ENCODE measurements at places on chromosomes 3 and 15.
A peak's percentile ranks its signal among the peaks of the same experiment; 100 is the strongest.

GRCh38 chr3:14258906-14259904 lies 80.6 kb downstream of the LSM3 start:
- no peak for DNase-seq

GRCh38 chr15:88395872-88396781 lies 71.1 kb downstream of the MRPL46 start:
- DNase-seq, result no peak

DNA sequence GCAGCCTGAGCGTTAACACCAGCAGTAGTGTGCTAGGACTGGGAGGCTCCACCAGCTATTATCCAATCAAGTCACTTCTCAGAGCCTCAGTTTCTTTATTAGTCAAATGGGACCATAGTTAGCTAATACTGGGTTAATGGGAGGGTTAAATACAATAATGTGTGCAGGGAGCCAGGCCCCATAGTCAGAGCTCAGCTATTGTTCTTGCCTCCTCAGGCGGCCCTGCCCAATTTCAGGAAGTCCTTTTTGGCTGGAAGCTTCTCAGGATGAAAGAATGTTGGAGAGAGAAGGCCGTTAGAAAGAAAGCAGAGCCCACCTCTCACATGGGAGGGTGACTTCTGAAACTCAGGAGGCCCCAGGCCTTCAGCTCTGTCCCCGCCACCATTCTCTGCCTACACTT lies 39.5 kb upstream of the SMAD6 start:
- no peak for DNase-seq

GRCh38 chr3:7734456-7734855 lies 767.2 kb upstream of the LMCD1 start:
- DNase-seq, result no peak

GRCh38 chr3:186986816-186987215 lies 56.5 kb downstream of the ST6GAL1 start:
- no peak for DNase-seq

- DNase-seq, result no peak
Measured at GRCh38 chr3:123284399-123285010, 82.8 kb downstream of the SEC22A start.

DNA sequence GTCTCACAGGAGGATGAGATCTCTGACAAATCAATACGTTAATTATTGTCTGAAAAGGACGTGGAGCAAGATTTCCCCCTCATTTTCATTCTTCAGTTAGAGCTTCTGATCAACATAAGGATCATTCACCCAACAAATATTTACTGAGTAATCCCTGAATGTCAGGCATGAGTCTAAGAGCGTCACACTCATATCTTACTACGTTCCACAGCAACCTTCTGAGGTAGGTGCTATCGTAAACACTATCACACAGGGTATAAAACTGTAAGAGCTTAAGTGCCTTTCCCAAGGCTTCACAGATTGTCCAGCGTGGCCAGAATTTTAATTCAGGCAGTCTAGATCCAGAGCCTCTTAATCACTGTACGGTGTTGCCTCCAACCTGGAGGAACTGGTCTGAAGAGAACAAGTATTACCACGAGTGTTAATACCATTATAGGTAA lies 10.6 kb upstream of the TM4SF1 start:
- no peak for DNase-seq

DNA sequence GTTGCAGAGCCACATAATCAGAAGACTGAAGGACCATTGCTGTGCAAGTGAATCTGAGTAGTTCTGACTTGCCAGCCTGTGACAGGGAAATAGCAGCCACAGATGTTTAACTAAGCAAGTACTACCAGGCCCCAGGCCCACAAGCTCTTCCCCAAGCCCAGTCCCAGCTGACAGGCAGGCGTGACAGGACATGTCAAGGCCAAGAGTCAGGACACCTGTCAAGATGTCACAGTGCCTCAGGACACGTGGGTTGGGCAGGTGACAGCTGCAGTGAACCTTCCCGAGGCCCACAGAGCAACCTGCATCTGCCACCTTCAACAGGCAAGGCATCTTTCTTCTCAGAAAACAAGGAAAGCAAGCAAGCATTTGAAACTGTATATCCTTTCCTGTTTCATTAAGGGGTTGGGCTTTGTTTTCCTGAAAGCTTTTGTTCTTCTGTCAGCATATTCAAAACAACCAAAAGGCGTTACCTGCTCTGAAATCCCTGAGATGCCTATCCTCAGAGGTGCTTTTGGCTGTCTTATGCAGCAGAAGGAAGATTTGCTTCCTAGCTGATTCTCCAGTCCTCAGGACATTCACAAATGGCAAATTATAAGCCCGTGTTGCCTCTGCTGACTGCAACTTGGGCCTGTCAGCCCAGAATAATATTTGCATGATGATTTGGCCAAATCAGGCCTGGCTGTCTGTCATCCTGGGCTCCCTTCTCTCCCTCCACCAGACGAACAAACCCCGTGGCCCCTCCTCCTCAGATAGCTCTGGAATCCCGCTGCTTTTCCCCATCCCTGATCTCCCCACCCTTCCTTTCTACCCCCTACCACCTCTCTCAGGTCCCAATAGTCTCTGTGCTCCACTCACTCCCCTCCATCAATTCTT lies 171.8 kb upstream of the WNT5A start:
- DNase-seq, result no peak

DNA sequence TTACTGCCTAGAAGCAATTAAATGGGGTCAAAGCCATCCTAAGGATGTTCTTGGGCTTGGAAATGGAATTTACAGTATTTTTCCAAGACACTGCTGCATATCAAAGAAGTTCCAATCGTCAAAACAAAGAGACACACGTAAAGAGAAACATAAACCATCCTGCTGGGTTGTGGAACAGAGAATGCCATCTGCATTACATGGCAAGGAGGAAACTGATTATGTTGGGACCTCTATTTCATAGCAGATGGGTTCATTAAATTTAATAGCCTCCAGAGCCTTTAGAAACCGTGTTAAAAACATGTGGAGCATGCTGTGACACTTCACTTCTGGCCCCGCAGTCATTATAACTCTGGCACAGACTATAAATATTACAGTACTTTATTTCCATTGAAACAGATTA lies 154.6 kb downstream of the LRTM1 start:
- DNase-seq, result no peak

GRCh38 chr15:34795267-34796081 lies at the start of gene ACTC1:
ACTC1 (minus strand) TSS chr15:34795549; CDS start chr15:34794808, 741 bp downstream.
- no peak for DNase-seq

GRCh38 chr3:123807820-123808219 lies 76.3 kb downstream of the MYLK start:
- no peak for DNase-seq

- DNase-seq, result no peak
Measured at GRCh38 chr15:69523010-69524001, 70.7 kb downstream of the RPLP1 start.

GRCh38 chr15:85793641-85794597 lies 806 bp downstream of the KLHL25 start:
- DNase-seq, result no peak

DNA sequence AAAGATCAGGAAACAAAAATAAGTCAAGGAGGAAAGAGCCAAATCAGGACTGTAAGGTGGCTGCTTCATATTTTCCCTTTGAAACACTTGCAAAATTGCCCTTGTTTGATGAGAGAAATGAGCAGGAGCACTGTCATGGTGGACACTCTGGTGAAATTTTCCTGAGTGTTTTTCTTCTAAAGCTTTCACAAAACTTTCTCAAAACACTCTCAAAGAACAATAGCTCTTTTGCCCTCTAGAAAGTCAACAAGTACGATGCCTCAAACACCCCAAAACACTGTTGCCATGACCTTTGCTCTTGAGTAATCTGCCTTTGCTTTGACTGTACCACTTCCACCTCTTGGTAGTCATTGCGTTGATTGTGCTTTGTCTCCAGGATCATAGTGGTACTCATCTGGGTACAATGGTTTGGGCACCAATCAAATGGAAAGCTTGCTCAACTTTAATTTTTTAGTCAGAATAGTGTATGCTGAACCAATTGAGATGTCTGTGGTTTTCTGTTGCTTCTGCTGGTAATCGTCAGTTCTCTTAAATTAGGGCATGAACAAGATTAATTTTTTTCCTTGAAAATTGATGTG lies 13.2 kb upstream of the MITF start:
- DNase-seq, result no peak

- DNase-seq, result no peak
Measured at GRCh38 chr15:74227968-74228722, 8.0 kb upstream of the CCDC33 start.

GRCh38 chr3:87771337-87772192 lies 287.2 kb downstream of the CGGBP1 start:
- peak; percentile 0 for DNase-seq

- no peak for DNase-seq
Measured at GRCh38 chr3:184005941-184006507, 11.7 kb downstream of the ABCC5 start.

GRCh38 chr15:100762913-100763834 lies 116.5 kb upstream of the ALDH1A3 start:
- DNase-seq, result no peak

- no peak for DNase-seq
Measured at GRCh38 chr3:81864272-81864671, 102.8 kb upstream of the GBE1 start.

GRCh38 chr3:155449613-155450267 lies 156.3 kb upstream of the STRIT1 start:
- no peak for DNase-seq

GRCh38 chr15:59371458-59372351 lies 966 bp downstream of the MYO1E start:
- DNase-seq, result no peak

DNA sequence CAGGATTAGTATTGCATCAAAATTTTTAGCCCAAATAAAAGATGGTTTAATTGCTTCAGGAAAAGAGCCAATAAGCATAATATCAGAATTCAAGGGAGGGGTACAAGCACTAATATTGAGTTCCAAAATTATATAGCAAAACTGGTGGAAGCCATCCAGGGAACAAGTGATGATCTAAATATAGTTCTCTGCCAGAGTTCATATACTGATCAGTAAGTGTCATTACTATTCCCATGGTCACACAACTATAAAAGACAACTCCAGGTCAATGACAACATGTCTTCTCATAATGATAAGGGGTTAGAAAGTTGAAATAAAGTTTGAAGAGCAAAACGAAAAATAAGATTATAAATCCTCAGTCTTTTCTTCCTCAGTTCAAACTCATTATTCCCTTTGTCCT lies 57.4 kb downstream of the ZNF280D start:
- no peak for DNase-seq

DNA sequence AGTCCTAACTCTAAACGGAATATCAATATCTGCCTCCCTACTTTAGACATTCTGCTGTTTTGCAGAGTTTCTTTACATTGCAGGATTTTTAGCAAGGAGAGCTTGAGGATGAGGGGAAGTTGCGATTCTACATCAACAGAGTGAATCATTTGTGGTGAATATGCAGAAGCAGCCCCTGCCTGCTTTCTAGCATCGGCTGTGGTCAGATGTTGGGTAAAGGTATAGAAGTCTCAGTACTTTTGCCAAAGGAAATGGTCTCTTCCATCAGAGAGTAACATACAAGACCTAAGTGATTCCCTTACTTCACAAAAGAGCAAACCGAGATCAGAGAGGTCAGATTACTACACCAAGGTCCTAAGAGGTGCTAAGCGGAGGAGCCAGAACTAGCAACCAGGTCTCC lies 15.2 kb downstream of the ST3GAL6 start:
- DNase-seq, result no peak

GRCh38 chr3:165389064-165389463 lies 192.9 kb upstream of the SLITRK3 start:
- no peak for DNase-seq

GRCh38 chr3:26237036-26237682 lies 385.4 kb upstream of the LRRC3B start:
- no peak for DNase-seq

GRCh38 chr15:62254137-62254934 lies 89.3 kb upstream of the C2CD4B start:
- DNase-seq, result peak; percentile 31

DNA sequence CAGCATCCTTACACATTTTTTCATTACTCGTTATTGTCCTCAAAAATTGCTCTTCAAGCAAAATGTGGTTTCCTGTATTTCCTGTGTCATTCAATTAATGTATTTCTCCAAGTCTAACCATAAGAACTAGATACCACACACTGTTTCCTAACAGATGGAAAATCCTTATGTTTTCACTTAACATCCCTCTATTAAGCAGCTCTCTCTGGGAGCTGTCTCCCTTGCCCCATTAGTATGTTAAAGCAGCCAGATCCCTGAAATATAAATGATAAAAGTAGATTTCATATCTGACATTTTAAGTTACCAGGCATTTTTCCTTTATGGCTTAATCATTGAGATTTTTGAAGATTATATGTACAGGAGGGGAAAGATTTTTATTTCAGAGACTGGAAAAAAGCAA lies 15.9 kb downstream of the PFN2 start:
- DNase-seq, result no peak

- no peak for DNase-seq
Measured at GRCh38 chr3:81451611-81452010, 309.8 kb downstream of the GBE1 start.

DNA sequence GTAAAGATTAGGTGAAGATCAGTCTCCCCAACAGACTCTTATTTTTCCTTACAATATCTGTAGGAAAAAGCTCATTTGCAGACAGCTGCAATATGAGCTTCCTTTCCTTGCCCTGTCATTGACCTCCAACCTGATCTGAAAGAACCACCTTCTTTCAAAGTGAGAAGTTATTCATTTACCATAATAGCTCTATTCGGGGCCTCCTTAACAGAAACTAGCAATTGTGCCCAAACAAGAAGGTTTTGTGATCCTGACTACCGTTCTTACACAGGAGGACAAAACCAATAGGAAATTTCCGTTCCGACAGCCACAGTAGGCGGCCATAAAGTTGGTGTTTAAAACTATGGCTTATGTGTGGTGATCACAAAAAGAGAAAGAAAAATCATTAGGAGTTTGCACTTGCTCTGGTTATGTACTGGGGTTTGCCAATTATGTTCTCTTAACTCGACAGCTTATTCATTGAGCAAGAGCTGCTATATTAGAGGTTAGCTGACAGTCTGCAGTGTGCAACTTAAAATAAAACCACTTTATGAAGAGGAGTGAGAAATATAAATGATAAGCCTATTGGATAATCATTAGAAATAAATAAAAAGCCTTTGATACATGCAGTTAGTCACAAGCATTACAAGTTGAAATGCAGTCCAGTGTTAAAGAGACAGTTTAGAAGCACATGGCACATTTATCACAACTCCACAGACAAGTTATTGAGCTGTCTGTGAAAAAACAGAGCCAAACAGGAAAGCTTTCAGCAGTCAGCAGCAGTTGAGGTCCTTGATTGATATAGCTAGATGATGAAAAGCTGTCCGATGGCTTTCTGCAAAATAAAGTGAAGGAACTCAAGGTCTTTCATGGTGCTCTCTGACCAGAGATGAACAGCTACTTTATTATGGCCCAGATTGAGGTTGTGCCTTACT lies 199.8 kb downstream of the WDR72 start:
- DNase-seq, result no peak

- DNase-seq, result no peak
Measured at GRCh38 chr3:10140996-10141546, 507 bp upstream of the VHL start.

GRCh38 chr3:170002879-170003278 lies 34.9 kb upstream of the GPR160 start:
- no peak for DNase-seq

DNA sequence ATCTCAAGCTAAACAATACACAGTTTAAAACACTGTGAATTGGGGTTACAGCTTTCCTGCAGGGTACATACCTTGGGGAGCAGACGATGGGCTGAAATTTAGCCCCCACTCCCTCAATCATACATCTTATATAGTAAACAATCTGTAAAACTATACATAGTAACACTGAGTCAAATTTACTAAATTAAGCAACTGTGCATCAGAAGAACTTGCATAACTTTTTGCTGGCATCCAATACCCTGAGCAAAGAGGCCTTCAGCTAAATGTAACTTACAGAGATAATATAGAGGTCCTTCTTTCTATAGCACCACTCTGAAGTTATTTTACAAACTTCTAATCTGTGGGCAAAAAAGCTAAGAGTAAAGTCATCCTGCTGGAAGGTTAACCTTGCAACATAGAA lies 603.6 kb upstream of the TGFBR2 start:
- DNase-seq, result no peak

Measured in activated naive CD4-positive, alpha-beta T cell (primary cell).